Natural killer cell treated with Interleukin-12 subunit alpha and Interleukin-12 subunit beta and Interleukin-15 and Interleukin-18, amount 100 ng/mL, for 72 hours (primary cell): ENCODE measurements at places on chromosomes 13 and 19. TPM values are rescaled to one million over a fixed set of nuclear protein-coding genes. Genes with fewer than 3 reads are reported as not detected.

The NKPD1 gene
- total RNA-seq: 0.14 TPM

The SYMPK gene
- total RNA-seq: 107 TPM

The SLITRK6 gene
- not detected for total RNA-seq

The PVR gene
- total RNA-seq: 11.7 TPM

The ZNF569 gene
- total RNA-seq: 6.2 TPM

The NUFIP1 gene
- total RNA-seq: 6.9 TPM

The FAM174C gene
- total RNA-seq: 94.2 TPM

- H3K4me3 ChIP-seq: no peak overlapping the region
- no peak for DNase-seq
- H3K27ac ChIP-seq: no peak overlapping the region
These were observed 19.9 kb downstream of the CEBPG start for GRCh38 chr19:33393286-33394005.

GRCh38 chr13:24564881-24565280 is 52.3 kb upstream of the PARP4 start:
- no peak overlapping the region for H3K4me3 ChIP-seq
- H3K36me3 ChIP-seq: peaks cover 3% of the 10 kb centered on the region
- peaks cover 3% of the 10 kb centered on the region for H3K4me1 ChIP-seq
- no peak overlapping the region for H3K27ac ChIP-seq

- no peak overlapping the region for H3K27ac ChIP-seq
- no peaks in the 10 kb centered on the region for H3K36me3 ChIP-seq
- peaks cover 10% of the 10 kb centered on the region for H3K27me3 ChIP-seq
These were observed 31.8 kb upstream of the PSG9 start for GRCh38 chr19:43300876-43301765.

DNA sequence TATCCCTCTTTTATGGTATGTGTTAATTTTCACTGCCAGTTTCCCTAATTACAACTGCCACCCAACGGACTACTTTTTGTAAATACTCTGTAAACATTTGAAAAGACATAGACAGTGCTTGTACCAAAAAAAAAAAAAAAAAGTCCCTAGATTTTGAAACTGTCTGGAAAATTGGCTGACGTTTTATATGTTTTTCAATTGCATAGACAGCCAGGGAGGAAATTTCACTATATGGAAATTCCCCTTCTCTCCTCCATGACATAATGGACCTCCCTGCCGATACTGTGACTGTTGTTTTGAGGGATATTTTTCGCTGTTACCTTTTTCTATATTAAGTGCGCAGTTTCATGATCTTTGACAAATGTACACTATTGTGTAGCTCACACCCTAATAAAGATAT is 43.4 kb downstream of the C13orf42 start:
- no peaks in the 10 kb centered on the region for H3K36me3 ChIP-seq
- DNase-seq: no peak
- H3K4me1 ChIP-seq: peaks cover 23% of the 10 kb centered on the region
- no peak overlapping the region for H3K4me3 ChIP-seq
- H3K27ac ChIP-seq: no peak overlapping the region
- peaks cover 14% of the 10 kb centered on the region for H3K27me3 ChIP-seq

- H3K4me1 ChIP-seq: peaks cover 30% of the 10 kb centered on the region
- no peak overlapping the region for H3K27ac ChIP-seq
- H3K27me3 ChIP-seq: no peaks in the 10 kb centered on the region
- no peak for DNase-seq
These were observed 18.2 kb upstream of the DOCK9 start for GRCh38 chr13:98996046-98996445.

- no peak overlapping the region for H3K27ac ChIP-seq
- DNase-seq: no peak
- H3K4me3 ChIP-seq: no peak overlapping the region
These were observed 166.2 kb downstream of the SLITRK1 start for GRCh38 chr13:83716121-83716520.

DNA sequence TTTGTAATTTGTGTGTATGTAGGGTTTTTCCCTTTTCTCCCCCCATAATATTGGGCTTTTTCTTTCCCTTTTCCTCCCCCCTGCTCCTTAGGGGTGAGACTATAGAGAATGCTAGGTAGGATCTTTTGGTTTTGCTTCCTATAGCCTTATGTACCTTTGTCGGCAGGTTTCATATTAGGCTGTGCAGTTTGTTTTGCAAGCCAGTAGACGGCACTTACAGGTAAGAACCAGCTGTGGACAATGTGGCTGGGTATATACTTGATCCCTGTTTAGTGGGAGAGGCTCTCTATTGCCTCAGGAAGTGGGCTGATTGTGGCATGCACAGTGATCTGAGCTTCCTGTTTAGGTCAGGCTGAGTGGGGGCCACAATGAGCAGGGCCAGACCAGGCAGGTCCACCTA is 359.2 kb upstream of the OBI1 start:
- peaks cover 5% of the 10 kb centered on the region for H3K36me3 ChIP-seq
- no peak overlapping the region for H3K27ac ChIP-seq
- no peak for DNase-seq
- no peaks in the 10 kb centered on the region for H3K27me3 ChIP-seq
- no peak overlapping the region for H3K4me3 ChIP-seq

DNA sequence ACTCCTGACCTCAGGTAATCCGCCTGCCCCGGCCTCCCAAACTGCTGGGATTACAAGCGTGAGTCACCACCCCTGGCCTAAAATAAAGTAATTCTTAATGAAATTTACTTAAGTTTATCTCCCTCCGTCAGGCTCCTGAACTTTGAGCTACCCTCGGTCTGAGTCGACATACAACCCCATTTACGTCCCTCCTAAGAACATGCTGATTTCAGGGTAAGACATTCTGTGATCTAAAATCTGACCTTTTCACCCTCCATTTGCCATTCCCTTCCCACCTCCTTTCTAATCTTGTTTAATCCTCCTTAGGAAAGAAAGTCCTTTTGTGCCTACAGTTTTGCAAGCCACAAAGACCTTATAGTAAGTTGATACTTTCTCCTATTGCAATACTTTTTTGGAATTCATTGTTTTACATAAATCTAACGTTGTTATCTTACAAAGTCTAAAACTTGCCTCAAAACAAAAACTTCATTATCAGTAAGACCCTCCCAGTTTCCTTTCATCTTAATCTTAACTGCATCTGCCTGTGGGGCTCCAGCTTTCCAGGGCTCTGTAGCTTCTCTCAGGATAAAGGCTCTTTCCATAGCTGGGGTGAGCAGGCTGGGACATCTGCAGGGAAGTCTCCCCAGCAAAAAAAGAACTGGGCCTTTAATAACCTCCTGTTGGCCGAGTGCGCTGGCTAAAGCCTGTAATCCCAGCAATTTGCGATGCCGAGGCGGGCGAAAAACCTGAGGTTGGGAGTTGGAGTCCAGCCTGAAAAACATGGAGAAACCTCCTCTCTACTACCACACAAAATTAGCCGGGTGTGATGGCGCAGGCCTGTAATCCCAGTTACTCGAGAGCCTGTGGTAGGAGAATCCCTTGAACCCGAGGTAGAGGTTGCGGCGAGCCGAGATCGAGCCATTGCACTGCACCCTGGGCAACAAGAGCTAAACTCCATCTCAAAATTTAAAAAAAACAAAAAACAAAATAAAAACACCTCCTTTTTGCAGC is 143.1 kb downstream of the ZNF737 start:
- H3K4me1 ChIP-seq: peaks cover 6% of the 10 kb centered on the region
- no peaks in the 10 kb centered on the region for H3K27me3 ChIP-seq
- H3K36me3 ChIP-seq: peaks cover 10% of the 10 kb centered on the region

DNA sequence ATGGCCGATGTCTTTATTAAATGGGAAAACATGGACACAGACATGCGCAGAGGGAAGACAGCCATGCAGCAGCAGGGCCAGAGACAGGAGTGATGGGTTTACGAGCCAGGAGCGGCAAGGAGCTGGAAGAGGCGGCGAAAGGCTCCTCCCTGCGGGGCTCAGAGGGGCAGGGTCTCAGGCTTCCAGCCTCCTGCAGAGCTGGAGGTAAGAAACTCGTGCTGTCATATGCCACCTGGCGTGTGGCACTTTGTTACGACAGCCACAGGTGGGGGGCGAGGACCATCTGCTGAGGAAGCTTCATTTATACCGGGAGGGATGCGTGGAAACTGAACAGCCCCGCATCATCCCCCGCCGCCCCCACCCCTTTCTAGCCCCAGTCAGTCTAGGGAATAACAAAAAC is 52.0 kb upstream of the SPACA7 start:
- H3K36me3 ChIP-seq: no peaks in the 10 kb centered on the region
- H3K27me3 ChIP-seq: peaks cover 13% of the 10 kb centered on the region

GRCh38 chr19:29687244-29687896 is 22.1 kb downstream of the PLEKHF1 start:
- H3K27me3 ChIP-seq: no peaks in the 10 kb centered on the region
- peaks cover 8% of the 10 kb centered on the region for H3K36me3 ChIP-seq
- H3K4me1 ChIP-seq: peaks cover 43% of the 10 kb centered on the region
- peak overlapping the region; percentile 46 for H3K27ac ChIP-seq
- no peak for DNase-seq
- H3K4me3 ChIP-seq: peak overlapping the region; percentile 27

DNA sequence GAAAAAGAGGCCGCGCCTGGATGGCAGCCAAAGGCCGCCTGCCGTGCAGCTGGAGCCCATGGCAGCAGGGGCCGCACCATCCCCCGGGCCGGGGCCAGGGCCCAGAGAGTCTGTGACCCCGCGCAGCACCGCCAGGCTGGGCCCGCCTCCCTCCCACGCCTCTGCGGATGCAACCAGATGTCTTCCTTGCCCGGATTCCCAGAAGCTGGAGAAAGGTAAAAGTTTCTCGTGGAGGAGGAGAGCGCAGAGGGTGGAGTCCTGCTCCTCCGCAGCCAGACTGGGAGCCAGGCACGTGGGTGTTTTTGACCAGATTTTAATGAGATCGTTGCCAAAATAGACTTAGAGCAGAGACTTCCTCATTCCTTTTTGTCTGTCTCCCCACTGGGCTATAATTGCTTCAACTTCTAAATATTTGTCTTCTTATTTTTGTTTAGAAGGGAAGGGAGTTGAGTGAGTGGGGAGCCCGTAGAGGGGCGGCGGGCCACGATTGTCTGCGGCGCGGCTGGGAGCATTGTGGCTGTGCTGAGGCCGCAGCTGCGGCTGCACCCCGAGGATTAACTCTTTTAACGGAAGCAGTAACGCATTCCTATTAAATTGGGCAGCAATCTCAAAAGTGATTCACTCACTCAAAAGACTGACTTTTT is 22.8 kb upstream of the NDUFS7 start:
- peaks cover 11% of the 10 kb centered on the region for H3K36me3 ChIP-seq
- H3K4me3 ChIP-seq: no peak overlapping the region
- no peaks in the 10 kb centered on the region for H3K27me3 ChIP-seq
- no peak for DNase-seq

DNA sequence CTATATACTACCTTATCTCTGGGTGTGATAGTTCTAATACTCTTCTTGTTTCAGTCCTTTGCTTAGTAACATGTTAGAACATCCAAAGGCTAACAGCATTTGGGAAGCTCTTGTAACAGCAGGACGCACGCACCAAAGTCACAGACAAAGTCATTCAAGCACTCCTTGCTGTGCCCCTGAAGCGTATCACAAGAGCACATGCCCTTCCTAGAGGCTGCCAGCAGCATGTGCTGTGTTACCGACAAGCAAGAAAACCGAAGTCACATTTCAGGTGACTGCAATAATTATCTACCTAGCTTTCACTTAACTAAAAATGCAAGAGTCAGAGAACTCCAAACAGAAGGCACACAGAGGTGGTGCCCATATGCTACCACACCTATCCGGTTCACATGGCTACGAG is 194.1 kb downstream of the KLF12 start:
- no peaks in the 10 kb centered on the region for H3K27me3 ChIP-seq
- DNase-seq: no peak
- no peaks in the 10 kb centered on the region for H3K36me3 ChIP-seq
- no peak overlapping the region for H3K4me3 ChIP-seq

DNA sequence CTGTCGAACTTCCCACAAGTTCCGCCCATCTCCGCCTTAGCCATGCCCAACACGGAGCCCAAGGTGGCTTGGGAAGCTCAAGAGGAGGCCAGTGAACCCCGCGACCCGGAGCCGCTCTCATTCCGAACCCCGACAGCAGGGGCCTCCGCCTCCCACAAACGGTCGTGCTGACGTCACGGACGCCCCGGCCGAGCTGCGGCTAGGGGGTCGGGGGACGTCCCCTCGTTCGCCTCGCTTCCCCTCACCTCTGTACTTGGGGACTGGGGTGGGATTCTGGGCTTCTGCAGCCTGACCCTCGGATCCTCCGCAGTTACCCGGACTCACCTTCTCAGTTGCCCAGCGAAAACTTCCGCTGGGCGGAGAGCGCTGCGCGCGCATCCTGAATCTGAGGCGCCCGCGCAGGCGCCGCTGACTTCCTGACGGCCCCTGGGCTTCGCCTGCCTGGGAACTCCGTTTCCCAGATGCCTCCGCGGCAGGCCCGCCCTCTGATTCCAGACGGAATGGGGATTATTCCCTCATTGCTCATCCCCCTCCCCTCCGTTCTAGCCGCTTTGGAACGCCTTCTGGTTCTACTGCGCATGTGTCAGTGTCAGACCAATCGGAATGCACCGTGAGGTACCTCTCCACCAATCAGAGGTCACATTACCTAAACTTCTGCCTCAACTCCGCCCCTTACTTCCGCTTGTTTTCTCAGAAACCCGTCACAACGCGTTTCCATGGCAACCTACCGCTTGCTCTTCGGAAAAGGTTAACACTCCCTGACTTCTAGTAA is at the start of gene VRK3:
TSS of gene VRK3 (minus strand) at position 351 of the 772 bp plus-strand sequence. CDS start 9,210 bp downstream, outside the sequence.
- no peaks in the 10 kb centered on the region for H3K27me3 ChIP-seq
- peaks cover 7% of the 10 kb centered on the region for H3K36me3 ChIP-seq
- peak within 1 kb of the TSS; percentile 94 for H3K4me3 ChIP-seq
- H3K27ac ChIP-seq: peak within 1 kb of the TSS; percentile 97

- no peak for DNase-seq
- no peak overlapping the region for H3K27ac ChIP-seq
- no peaks in the 10 kb centered on the region for H3K4me1 ChIP-seq
These were observed 17.6 kb downstream of the DCAF15 start for GRCh38 chr19:13969897-13970296.

GRCh38 chr13:33994198-33994597 is 176.2 kb downstream of the RFC3 start:
- H3K27ac ChIP-seq: no peak overlapping the region
- H3K27me3 ChIP-seq: no peaks in the 10 kb centered on the region

- no peaks in the 10 kb centered on the region for H3K36me3 ChIP-seq
- no peak overlapping the region for H3K4me3 ChIP-seq
- no peaks in the 10 kb centered on the region for H3K4me1 ChIP-seq
These were observed 39.4 kb upstream of the DGKH start for GRCh38 chr13:42009057-42009456.

DNA sequence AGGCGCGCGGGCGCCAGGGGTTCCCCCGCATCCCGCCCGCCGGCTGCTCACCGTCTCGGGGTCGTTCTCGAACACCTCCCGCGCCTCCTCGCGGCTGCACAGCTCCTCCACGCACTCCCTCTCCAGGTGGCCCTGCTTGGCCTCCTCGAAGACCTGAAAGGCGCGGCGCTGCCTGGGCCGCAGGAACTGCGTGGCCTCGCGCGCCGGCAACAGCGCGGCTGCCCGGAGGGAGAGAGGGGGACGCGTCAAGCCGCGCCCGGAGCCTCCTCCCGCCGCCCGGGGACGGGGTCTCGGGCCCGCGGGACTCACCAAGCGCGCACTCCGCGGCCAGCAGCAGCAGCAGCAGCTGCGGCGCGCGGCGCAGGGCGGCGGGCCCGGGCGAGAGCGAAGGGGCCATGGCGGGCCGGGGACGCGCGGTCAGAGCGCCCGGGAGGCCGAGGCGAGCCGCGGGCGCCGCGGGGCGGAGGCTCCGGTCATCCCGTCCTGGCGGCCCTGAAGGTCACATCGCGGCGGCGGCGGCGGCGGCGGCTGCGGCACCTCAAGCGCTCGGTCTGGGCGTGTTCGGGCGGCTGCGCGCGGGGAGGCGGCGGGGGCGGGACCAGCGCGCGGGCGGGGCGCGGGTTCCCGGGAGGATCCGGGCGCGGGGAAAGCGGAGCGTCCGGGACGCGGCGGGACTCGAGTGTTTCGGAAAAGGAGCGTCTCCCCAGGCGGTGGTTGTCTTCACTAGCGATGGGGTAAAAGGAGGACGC is at the start of gene GAS6:
TSS of gene GAS6 (minus strand) at position 553 of the 749 bp plus-strand sequence. CDS start at position 397, 156 bp downstream.
- peak within 1 kb of the TSS; percentile 64 for H3K4me3 ChIP-seq
- H3K27me3 ChIP-seq: peaks cover 35% of the 10 kb centered on the region
- peaks cover 6% of the 10 kb centered on the region for H3K36me3 ChIP-seq
- no peak within 1 kb of the TSS for H3K27ac ChIP-seq
